ENCODE measurements at places on chromosomes 4 and X. TPM values are rescaled to one million over a fixed set of nuclear protein-coding genes. Genes with fewer than 3 reads are reported as not detected.

SMC1A gene
- total RNA-seq, result 30.4 TPM

STPG2 gene
- 0.07 TPM for total RNA-seq

PRRG3 gene
- under 0.01 TPM for total RNA-seq

PASD1 gene
- total RNA-seq, result not detected

APLN gene
- total RNA-seq, result 0.14 TPM

BEND2 gene
- not detected for total RNA-seq

MBTPS2 gene
- 13.3 TPM for total RNA-seq

IL1RAPL2 gene
- total RNA-seq, result not detected

DNA sequence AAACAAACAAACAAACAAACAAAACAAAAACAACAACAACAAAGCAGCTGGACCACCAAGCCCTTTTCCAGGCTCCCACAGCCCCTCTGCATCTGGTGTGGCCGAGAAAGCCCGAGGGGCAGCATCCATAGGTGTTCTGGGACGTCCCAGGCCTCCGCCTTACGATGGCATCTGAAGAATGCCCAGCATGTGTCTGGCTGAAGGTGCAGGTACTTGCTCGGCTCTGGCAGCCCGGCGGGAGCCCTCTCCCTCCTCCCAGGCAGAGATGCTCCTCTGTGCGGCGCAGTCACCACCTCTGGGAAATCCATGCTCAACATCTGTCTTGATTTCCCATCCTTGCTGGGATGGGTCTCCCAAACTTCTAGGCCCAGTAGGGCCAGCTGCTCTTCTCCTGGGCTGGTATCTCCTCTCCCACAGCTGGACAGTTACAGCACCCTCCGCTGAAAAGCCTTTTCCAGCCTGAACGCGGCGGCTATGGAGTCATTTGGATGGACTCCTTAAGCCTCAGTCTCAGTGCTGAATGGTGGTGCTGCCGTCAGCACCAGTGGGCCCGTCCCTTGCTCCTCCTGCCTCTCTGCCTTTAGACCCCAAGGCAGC is 4.3 kb downstream of the PSAPL1 start:
- DNase-seq, result no peak

DNA sequence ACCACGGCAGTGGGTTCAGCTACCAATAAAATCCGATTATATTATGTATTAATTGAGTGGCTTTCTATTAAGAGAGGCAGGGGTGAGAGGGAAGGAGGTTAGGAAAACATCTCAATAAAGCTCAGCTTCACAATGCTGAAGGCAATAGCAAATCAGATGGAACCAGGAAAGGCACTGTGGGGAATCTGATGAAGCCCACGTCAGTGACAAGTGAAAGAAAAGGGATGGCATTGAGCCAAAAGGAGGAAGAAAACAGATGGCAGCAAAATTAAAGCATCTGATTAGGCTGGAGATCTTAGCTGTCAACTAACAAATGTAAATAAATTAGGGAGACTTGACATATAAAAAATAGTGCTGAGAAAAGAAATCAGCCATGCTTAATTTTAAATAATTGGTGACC is 180.9 kb downstream of the RASL11B start:
- no peak for DNase-seq

GRCh38 chrX:129637217-129638109 is 17.3 kb downstream of the APLN start:
- no peak for DNase-seq

DNA sequence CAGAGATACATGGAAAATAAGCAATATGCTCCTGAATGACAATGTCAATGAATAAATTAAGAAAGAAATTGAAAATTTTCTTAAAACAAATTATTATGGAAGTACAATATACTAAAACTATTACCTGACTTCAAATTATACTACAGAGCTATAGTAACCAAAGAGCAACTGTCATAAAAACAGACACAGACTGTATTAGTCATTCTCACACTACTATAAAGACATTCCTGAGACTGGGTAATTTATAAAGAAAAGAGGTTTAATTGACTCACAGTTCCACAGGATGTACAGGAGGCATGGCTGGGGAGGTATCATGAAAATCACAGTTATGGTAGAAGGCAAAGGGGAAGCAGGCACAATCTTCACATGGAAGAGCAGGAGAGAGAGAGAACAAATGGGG is 60.0 kb upstream of the CYSLTR1 start:
- no peak for DNase-seq

GRCh38 chrX:17521871-17522693 is 147.1 kb downstream of the NHS start:
- no peak for DNase-seq

- DNase-seq, result no peak
Measured at GRCh38 chr4:168717847-168718246, 221.0 kb downstream of the PALLD start.

DNA sequence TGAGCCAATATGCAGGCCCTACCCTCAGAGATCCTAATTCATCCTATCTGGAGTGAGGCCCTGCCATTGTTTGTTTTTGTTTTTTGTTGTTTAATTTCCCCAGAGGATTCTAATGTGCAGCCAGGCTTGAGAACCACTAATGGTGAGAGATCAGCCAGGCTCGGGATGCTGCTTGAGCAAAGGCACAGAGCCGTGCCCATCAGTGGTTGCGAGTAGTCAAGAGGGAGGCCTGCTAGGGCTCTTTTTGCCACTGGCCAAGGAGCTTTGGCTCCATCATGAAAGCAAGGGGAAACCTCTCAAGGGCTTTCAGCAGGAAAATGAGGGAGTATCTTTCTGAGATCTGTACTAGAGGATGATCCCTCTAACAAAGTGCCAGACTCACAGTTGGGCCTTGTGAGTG is 2.7 kb downstream of the TCEANC start:
- DNase-seq, result no peak

- DNase-seq, result no peak
Measured at GRCh38 chr4:32455231-32455630, 1735.1 kb downstream of the PCDH7 start.

GRCh38 chr4:81963763-81964020 is 410.1 kb downstream of the HNRNPD start:
- no peak for DNase-seq

GRCh38 chr4:18754180-18754579 is 732.6 kb upstream of the LCORL start:
- DNase-seq, result no peak

- no peak for DNase-seq
Measured at GRCh38 chr4:113811359-113811758, 49.8 kb upstream of the CAMK2D start.

DNA sequence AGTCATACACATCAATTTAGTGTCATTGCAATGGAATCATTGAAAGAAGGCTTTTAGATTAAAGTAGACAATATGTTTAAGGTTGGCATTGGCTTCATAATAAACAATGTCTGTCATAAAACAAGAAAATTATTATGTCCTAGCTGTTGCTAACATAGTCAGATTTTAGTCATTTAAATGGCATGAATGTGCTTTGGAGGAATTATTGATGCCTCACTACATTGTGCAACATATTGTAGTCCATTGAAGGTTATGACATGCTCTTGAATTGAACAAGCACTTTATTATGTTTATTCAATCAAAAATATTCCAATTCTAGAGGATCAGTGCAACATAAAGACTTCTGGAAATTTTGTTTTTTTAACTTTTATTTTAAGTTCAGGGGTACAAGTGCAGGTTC is 489.8 kb upstream of the AMOT start:
- DNase-seq, result no peak

DNA sequence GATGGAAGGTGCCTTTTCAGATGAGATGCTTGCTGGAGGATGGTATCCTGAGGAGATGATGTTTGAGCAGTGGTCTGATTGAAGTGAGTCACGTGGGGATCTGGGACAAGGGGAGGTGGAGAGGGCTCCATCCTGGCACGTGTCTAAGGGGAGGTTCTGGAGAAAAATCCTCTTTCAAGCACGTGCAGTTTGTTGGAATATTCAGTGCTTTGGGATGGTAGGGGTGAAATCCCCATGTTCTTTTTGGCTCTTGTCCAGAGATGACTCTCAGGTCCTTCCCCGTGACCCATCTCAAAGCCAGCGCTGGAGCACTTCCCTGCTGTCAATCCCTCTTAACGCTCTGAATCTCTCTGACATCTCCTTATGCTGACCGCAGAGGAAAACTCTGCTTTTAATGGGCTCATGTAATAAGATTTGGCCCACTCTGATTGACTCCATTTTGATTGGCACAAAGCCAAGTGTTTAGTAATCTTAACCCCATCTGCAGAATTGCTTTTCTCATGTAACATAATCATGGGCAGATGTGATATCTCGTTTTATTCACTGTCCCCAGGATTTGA is 10.8 kb upstream of the KLKB1 start:
- no peak for DNase-seq

GRCh38 chr4:2767705-2768074 is 11.6 kb upstream of the TNIP2 start:
- no peak for DNase-seq

DNA sequence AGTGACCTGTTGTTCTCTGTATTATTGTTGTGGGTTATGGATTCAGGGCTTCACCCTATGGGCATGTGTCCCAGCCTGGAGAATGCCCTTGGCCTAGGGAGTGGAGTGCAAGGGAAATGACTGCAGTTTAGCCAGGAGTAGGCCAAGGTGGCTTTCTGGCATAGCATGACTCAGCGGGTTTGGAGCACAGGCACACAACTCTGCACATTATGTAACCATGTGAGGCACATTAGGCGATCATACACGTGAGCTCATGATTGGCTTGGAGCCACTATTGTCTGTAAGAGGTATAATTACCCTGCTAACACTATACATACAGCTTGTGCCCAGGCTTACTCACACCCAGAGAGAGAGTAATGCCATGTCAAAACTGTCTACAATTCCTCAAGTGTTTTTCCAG is 35.1 kb upstream of the TACR3 start:
- peak; percentile 28 for DNase-seq

Data from kidney epithelial cell (primary cell).